Lung (tissue), 17 donors: ENCODE measurements at places on chromosomes 1 and 21. TPM values are rescaled to one million over a fixed set of nuclear protein-coding genes. Genes with fewer than 3 reads are reported as not detected.

TSACC gene
- not detected for total RNA-seq

ETV3L gene
- total RNA-seq, result not detected

ADGRL4 gene
- total RNA-seq, result 16.1 TPM

CRYBG2 gene
- total RNA-seq, result 0.37 TPM

CNKSR1 gene
- 34.7 TPM for total RNA-seq

ABCG1 gene
- 65.0 TPM for total RNA-seq

KISS1 gene
- not detected for total RNA-seq

SZRD1 gene
- total RNA-seq, result 29.3 TPM

- no peak for DNase-seq
- H3K36me3 ChIP-seq, result peaks cover 39% of the 10 kb centered on the region
- H3K4me3 ChIP-seq, result no peak overlapping the region
- H3K4me1 ChIP-seq, result no peaks in the 10 kb centered on the region
- no peaks in the 10 kb centered on the region for H3K27me3 ChIP-seq
Measured at GRCh38 chr21:46549650-46550049, 55.2 kb downstream of the S100B start.

DNA sequence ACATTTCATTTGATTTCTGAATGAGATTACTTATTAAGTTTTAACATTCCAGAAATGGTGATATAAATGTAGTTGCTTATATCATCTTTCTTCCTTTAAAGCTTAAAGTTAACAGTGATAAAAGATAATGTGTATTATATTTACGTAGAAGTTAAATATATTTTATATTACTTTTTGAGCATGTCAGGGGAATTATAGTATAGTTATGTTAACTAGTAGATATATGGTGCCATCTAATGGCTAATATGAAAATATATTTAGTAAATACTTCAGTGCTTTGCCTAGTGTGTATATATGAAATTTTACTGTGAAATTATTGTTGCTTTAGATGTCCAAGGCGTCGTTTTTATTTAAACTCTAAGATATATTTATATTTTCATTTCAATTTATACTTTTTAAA lies 51.5 kb downstream of the SYT14 start:
- no peaks in the 10 kb centered on the region for H3K36me3 ChIP-seq
- H3K4me1 ChIP-seq, result no peaks in the 10 kb centered on the region
- no peaks in the 10 kb centered on the region for H3K27me3 ChIP-seq
- peak; percentile 6 for DNase-seq
- no peak overlapping the region for H3K4me3 ChIP-seq
- H3K27ac ChIP-seq, result no peak overlapping the region

DNA sequence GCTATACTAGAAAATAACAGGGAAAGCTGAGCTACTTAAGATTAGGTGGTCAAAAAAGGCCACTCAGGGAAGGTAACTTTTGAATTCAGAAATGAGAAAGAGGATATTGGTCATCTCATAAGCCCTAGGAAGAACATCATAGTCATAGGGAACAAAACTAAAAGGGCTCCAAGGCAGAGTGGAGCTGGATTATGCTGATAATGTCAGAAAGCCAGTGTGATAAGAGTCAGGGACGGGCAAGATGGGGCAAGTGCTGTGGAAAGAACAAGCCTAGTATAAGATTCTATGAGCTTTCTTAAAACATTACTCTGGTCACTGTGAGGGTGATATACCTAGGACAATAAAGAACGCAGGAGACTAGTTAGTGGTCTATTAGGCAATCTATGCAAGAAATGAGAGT lies 106.6 kb downstream of the DUSP10 start:
- no peak overlapping the region for H3K4me3 ChIP-seq
- no peaks in the 10 kb centered on the region for H3K27me3 ChIP-seq
- H3K36me3 ChIP-seq, result no peaks in the 10 kb centered on the region
- no peak overlapping the region for H3K27ac ChIP-seq
- DNase-seq, result no peak

DNA sequence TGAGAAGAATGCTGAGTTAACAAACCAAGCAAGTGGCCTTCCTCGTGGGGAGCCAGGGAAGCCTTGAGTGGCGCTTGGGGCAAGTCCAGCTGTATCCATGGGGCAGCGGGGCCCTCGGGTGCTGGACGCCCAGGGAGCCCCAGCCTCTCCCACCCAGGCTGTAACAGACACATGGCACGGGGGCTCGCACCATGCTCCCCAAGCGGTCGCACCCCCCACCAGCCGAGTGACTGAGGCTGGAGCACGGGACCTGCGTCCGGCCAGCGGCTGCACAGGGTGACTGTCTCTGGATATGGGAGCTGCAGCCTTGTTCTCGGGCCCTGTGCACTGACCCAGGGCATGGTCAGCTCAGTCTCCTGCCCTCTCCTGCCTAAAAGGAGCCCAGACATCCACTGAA lies 53.9 kb upstream of the ACTRT2 start:
- DNase-seq, result no peak
- no peaks in the 10 kb centered on the region for H3K4me1 ChIP-seq
- no peaks in the 10 kb centered on the region for H3K36me3 ChIP-seq
- H3K27ac ChIP-seq, result no peak overlapping the region
- no peak overlapping the region for H3K4me3 ChIP-seq

DNA sequence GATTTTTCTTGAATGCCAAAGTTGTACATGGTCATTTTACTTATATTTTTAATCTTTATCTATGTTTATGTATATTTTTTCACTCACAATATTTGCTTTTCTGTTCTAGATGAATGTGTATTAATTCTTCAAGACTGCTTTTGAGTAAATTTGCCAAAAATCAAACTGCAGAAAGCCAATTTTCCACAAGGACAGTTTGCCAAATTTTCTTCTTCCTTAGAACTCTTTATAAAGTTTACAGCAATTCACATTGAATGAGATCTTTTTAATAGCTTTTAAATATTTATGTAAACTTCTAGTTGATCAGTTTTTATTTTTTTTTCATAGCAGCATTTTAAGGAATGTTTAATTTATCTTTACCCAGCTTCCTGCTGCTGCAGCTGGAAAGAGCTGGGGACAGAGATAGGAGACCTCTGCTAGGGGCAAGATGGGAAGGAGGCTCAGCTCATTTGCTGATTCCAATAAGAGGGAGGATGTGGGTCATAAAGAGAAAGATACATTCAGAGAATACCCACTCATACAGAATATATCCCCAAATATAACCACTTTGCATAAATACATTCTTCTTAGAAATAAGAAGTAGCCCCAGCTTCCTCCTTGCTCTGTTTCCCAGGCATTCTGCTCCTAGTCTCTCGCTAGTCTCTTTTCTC lies 93.0 kb downstream of the ODF2L start:
- peak; percentile 86 for DNase-seq
- no peak overlapping the region for H3K4me3 ChIP-seq
- no peak overlapping the region for H3K27ac ChIP-seq
- no peaks in the 10 kb centered on the region for H3K27me3 ChIP-seq
- H3K36me3 ChIP-seq, result no peaks in the 10 kb centered on the region

DNA sequence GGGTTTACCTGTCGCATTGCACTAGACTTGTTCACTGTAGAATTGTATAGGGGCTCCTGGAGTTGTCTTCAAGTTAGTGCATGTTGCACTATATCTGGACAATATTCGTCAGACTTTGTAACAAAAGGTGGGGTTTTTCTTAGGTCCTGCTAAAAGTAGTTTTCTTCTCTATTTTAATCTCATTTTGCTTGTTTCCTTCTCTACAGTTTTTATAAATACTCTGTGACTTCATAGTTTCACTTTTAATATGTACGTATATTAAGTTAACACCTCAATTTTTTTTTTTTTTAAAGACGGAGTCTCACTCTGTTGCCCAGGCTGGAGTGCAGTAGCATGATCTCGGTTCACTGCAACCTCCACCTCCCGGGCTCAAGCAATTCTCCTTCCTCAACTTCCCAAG lies 26.5 kb upstream of the MRPS6 start:
- H3K4me1 ChIP-seq, result no peaks in the 10 kb centered on the region
- H3K36me3 ChIP-seq, result no peaks in the 10 kb centered on the region
- no peak overlapping the region for H3K4me3 ChIP-seq
- DNase-seq, result no peak
- peaks cover 4% of the 10 kb centered on the region for H3K27me3 ChIP-seq

DNA sequence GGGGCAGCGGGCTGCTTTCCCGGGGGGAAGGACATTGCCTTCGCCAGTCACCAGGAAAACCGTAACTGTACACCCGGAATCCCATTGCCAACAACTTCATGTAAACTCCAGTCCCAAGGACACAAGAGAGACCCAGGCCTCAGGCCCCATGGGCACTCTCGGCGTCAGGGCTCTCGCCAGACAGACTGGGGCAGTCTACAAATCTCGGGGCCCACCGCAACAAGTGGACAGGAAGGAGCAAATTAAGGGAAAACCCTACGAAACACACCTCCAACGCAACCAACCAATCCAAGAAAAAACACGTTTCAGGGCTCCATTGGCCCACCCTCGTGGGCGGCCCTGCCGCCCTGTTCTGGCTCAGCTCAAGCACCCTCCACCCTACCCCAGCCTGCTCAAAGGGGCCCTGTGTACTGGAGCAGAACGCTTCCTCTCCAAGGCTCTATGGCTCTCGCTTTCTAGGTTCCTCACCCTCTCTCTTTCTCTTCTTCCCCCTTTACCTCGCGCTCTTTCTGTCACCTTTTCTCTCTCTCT lies 4.6 kb upstream of the ZNF678 start:
- no peaks in the 10 kb centered on the region for H3K36me3 ChIP-seq
- no peak overlapping the region for H3K27ac ChIP-seq
- H3K4me3 ChIP-seq, result no peak overlapping the region
- peak; percentile 45 for DNase-seq
- peaks cover 4% of the 10 kb centered on the region for H3K4me1 ChIP-seq
- peaks cover 20% of the 10 kb centered on the region for H3K27me3 ChIP-seq

- no peaks in the 10 kb centered on the region for H3K4me1 ChIP-seq
- H3K4me3 ChIP-seq, result no peak overlapping the region
- no peaks in the 10 kb centered on the region for H3K36me3 ChIP-seq
- H3K27me3 ChIP-seq, result no peaks in the 10 kb centered on the region
- DNase-seq, result peak; percentile 50
Measured at GRCh38 chr1:64624218-64624713, 120.6 kb upstream of the RAVER2 start.

DNA sequence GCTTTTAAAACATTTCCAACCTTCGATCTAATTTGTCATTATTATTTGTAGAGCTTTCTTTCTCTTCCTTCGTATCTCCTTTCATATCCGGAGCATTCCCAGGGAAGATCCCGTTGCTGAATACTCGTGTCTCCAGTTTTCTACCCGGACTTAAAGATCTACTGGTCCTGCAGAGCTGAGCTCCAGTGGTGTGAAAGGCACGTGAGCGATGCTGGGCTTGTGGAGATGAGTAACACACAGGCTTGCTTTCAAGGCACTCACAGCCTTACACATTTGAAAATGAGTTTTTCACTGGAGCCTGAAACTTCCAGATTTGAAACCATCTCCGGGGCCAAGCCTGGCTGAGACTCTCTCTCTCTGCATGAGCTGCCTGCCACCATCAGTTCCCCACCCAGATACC lies 428.3 kb downstream of the KIF26B start:
- DNase-seq, result no peak
- H3K27ac ChIP-seq, result no peak overlapping the region
- H3K27me3 ChIP-seq, result no peaks in the 10 kb centered on the region
- H3K36me3 ChIP-seq, result no peaks in the 10 kb centered on the region
- H3K4me1 ChIP-seq, result peaks cover 51% of the 10 kb centered on the region

DNA sequence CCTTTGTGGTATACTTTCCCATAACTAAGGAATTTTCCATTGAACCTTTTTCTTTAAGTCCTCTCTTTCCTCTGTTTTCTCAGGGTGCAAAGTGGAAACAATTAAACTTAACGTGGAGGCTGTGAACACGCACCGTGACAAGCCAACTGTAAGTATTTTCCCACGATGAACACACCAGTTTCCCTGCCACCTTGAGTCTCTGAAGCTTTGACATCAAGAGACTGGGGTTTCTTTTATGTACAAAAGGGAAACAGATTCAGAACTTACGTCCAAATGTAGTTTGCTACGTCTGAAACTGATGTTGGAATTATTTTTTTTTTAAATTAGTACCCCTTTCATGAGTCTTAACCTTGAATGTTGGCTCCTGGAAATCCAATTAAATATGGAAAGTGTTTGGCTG lies 17.2 kb upstream of the C4BPB start:
- no peak overlapping the region for H3K4me3 ChIP-seq
- no peak for DNase-seq
- H3K36me3 ChIP-seq, result peaks cover 8% of the 10 kb centered on the region
- no peak overlapping the region for H3K27ac ChIP-seq
- H3K27me3 ChIP-seq, result no peaks in the 10 kb centered on the region

GRCh38 chr1:975896-976683 lies 5.8 kb downstream of the PERM1 start:
- no peak overlapping the region for H3K27ac ChIP-seq
- H3K27me3 ChIP-seq, result peaks cover 19% of the 10 kb centered on the region
- DNase-seq, result peak; percentile 76
- H3K4me1 ChIP-seq, result no peaks in the 10 kb centered on the region
- H3K36me3 ChIP-seq, result no peaks in the 10 kb centered on the region

- H3K4me3 ChIP-seq, result no peak overlapping the region
- no peak overlapping the region for H3K27ac ChIP-seq
- H3K4me1 ChIP-seq, result no peaks in the 10 kb centered on the region
- no peaks in the 10 kb centered on the region for H3K36me3 ChIP-seq
- DNase-seq, result no peak
Measured at GRCh38 chr1:193514397-193514796, 328.0 kb upstream of the B3GALT2 start.

- H3K4me1 ChIP-seq, result no peaks in the 10 kb centered on the region
- DNase-seq, result no peak
- H3K27me3 ChIP-seq, result no peaks in the 10 kb centered on the region
Measured at GRCh38 chr1:110787328-110788071, 85.4 kb upstream of the CD53 start.

DNA sequence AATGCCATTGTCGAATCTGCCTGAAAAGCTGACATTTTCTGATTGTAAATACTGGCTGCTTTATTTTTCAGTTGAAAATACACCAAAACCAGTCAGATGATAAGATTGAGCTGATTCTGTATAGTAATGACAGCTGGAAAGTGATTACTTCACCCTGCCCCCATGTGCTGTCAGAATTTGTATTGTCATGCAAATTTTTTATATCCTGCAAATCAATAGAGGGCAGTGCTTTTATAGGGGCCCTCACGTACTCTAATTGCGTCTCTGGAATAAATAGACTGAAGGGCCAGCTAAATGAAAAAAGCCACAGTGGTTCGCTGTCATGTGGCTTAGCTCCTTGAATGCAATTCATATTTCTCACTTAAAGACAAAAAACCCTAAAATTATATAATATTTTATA lies 208.6 kb downstream of the LHX8 start:
- no peaks in the 10 kb centered on the region for H3K36me3 ChIP-seq
- no peak overlapping the region for H3K4me3 ChIP-seq
- H3K27ac ChIP-seq, result no peak overlapping the region
- no peaks in the 10 kb centered on the region for H3K4me1 ChIP-seq
- no peaks in the 10 kb centered on the region for H3K27me3 ChIP-seq

GRCh38 chr1:89905395-89906058 lies 84.7 kb downstream of the LRRC8D start:
- no peak overlapping the region for H3K4me3 ChIP-seq
- H3K27ac ChIP-seq, result peak overlapping the region; percentile 38
- H3K4me1 ChIP-seq, result peaks cover 4% of the 10 kb centered on the region
- no peaks in the 10 kb centered on the region for H3K27me3 ChIP-seq
- no peak for DNase-seq
